ENCODE measurements at places on chromosomes 12 and 14. TPM values are rescaled to one million over a fixed set of nuclear protein-coding genes. Genes with fewer than 3 reads are reported as not detected.

Gene FAM234B
- 1.8 TPM for total RNA-seq

Gene SLC10A1
- total RNA-seq, result not detected

Gene ZNF839
- 7.8 TPM for total RNA-seq

Gene A2M
- 478 TPM for total RNA-seq

GRCh38 chr12:33587354-33587753, 147.7 kb upstream of the SYT10 start:
- no peak for DNase-seq

DNA sequence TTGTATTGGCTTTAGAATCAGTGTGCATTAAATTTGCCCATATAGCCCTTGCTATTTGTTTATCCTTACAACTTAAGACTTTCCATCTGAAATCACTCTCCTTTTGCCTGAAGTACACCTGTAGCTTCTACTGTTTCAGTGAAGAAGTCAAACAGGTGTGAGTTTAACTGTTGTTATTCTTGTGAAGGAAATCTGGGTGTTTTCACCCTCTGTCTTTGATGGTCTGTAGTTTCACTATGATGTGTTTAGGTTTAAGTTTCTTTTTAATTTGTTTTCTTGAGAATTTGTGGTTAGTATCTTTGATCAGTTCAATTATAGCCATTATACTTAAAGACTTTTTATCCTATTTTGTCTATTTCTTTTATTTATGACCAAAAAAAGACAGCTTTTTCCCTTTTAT, 68.9 kb upstream of the BBS10 start:
- no peak for DNase-seq

- DNase-seq, result no peak
Observed at GRCh38 chr12:77189458-77189857, 124.1 kb upstream of the E2F7 start.

DNA sequence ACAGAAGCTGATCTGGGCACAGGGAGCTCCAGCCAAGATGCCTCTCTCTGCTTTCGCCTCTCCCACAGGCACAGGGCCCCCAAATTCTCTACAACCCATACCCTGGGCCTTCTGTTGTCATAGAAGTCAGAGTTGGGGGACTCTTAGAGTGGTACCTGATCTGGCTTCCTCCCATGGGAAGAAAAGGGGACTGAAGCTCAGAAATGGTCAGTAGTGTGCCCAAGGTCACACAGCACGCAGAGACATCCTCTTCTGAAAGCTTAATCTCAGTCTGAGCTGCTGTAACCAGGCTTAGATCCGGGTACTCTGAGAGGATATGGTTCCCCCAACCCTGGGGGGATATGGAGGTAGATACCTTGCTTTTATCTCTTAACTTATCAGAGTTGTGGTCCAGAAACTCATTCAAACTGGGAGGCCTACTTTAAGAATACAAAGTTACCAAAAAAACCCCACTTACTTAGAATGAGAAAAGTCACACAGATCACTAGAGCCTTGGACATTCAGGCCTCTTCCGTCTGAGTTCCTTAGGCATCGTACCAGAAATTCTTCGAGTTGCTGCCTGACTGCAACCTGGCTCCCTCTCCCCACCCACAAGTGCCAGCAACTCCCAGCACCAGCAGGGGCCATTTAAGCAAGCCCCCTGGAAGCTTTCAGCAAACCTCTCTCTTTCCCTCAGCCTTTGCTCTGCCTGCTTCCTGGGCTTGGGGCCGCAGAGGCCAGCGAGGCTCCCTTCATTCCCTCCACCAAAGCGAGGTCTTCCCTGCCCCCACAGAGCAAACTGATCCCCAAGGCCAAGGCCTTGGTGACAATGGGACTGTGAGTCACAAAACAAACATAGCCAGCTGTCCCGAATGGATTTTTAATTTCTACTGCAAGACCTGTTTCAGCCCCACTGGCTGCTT, 13.9 kb downstream of the KRT7 start:
- no peak for DNase-seq

GRCh38 chr12:17358835-17359234, 731.2 kb downstream of the RERGL start:
- no peak for DNase-seq

Gene TAS2R7
- total RNA-seq, result not detected

- DNase-seq, result no peak
Observed at GRCh38 chr12:11859705-11860425, 210.4 kb downstream of the ETV6 start.

- DNase-seq, result peak; percentile 58
Observed at GRCh38 chr14:20455355-20456300, 602 bp downstream of the APEX1 start.

- no peak for DNase-seq
Observed at GRCh38 chr12:32705783-32706182, 26.7 kb downstream of the DNM1L start.

Gene THAP2
- 10.2 TPM for total RNA-seq

GRCh38 chr14:57660208-57660607, 166.6 kb upstream of the CCDC198 start:
- DNase-seq, result no peak

DNA sequence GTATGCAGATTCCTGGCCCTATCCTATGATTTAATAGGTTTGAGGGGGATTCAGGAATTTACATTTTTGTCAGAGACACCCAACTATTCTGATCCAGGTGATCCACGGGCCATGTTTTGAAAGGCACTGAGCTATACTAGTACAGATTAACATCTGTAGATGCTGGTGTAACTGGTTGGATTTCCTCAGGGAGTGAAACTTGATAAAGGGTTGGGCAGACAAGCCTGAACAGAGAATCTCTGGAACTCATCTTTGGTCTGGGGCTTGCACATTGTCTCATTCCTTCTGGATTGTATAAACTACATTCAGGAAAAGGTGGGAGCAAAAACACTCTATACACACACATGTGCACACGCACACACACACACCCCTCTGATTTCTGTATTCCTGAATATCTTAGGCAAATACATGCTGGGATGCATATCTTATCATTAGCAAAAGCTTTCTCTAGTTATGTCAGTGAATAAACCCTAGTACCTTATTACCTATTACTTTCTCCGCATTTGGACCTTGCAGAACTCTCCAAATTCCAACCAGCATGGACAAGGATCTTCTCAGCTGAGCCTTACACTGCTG, 104.6 kb downstream of the SLC38A1 start:
- no peak for DNase-seq

DNA sequence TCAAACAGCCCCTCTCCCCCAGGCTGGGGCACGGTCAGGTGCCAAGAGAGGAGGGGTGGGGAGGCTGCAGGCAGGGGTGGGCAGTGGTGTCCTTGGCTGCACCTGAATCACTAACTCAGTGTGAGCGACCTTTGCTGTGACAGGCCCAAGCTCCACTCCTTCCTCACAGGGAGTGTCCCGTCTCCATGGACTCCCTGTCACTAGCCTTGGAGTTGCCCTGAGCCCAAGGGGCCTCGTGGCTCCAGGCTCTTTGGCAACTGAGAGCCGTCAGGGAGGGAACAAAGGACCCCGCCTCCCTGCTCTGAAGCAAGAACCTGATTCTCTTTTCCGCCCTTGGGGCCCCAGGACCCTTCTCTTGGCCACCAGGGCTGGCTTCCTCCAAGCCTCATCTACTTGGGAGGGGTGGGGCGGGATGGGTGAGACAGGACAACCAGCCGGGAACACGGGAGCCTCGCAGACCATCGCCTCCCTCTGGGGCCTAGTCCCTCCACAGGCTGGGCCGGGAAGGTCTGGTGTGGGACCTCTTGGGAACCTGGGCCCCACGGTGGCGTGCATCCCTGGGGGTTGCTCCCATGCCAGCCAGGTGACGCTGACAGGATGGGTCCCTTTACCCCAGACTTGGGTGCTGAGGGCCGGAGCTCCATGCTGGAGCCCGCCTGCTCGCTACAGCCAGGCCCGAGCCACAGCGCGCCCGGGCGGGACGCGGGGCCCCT, 935 bp upstream of the ADSS1 start:
- DNase-seq, result no peak

- no peak for DNase-seq
Observed at GRCh38 chr12:108696111-108696995, 35.0 kb downstream of the CORO1C start.

DNA sequence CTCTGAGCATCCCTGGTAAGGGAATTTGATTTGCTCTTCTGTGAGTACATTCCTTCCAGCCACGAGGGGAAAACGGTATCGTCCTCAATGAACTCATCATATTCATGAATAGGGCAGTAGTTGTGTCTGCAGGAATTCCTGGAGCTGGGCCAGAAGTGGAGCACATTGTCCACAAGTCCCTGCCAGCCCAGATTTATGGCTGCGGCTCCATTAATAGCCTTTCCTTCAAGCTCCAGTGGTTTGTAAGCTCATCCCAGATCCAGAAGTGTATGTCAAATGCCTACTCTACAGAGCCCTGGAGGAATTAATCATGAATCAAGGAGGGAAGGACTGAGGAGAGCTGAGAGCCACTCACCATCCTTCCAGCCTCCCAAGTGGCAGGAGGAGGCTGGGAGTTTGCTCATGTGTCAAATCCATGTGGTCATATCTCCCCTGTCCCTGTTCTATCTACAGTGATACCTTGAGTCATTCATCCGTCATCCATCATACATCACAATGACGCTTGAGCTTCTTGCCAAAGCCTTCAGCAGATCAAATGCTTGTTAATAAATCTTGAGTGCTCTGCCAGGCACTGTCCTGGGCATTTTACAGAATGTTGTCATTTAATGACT, 65.5 kb downstream of the SVOP start:
- DNase-seq, result peak; percentile 61

GRCh38 chr14:99522025-99522401, 40.8 kb downstream of the CCNK start:
- DNase-seq, result peak; percentile 34

DNA sequence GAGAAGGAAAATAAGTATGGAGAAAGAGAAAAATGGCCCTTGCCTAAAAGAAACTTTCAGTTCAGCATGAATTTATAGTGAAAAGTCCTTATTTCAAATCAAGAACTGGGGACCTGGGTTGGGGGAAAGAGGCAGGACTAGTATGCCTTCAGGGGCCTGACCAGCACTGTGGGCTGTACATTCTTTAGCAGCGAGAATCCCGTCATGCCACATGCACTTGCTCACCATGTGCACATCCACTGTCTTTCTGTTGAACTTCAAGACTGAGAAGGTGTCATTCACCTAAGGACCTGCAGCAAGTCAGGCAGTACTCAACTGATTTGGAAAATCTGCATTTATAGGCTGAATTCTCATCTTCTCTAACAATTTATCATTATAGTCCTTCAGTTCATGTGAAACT, 50.2 kb downstream of the RAB35 start:
- DNase-seq, result no peak

Measured in Right ventricle myocardium superior (tissue), 1 donor.